ENCODE measurements at places on chromosomes 5 and 9.
A peak's percentile ranks its signal among the peaks of the same experiment; 100 is the strongest.

- peak; percentile 56 for DNase-seq
These were observed 21.1 kb upstream of the GAS1 start for GRCh38 chr9:86968258-86968920.

DNA sequence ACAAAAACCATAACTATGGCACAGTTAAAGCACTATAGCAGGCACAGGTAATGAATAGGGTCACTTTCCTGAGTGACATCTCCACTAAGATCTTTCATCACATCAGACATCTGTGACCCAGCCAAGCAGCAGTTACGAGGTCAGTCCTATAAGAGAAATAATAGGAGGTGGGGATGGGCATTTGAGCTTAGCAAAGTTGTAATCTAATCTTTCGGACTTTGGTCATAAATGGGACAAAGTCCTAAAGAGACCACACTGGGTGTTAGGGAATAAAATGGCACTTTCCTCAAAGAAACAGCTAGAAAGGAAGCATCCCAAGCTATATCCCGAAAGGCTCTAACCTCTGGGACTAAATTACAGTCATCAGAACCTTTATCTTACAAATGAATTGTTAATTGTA is 432.2 kb downstream of the PIK3R1 start:
- no peak for DNase-seq

DNA sequence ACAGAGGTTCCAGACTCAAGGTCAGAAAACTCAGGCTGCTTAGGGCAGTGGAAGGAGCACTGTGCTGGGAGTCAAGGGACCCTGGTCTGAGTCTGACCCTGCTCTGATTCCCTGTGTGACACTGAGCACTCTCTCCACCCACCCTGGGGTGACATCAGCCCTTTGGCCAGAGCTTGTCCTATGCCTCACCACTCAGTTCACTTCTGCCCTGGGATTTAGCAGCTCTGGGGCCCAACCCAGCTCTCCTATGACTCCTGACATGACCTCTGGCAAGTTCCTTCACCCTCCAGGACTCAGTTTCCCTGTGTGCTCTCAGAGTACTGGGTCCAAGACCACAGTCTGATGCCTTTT is 63.9 kb downstream of the FAM114A2 start:
- no peak for DNase-seq

GRCh38 chr9:114164191-114164794 is 9.0 kb downstream of the COL27A1 start:
- no peak for DNase-seq

DNA sequence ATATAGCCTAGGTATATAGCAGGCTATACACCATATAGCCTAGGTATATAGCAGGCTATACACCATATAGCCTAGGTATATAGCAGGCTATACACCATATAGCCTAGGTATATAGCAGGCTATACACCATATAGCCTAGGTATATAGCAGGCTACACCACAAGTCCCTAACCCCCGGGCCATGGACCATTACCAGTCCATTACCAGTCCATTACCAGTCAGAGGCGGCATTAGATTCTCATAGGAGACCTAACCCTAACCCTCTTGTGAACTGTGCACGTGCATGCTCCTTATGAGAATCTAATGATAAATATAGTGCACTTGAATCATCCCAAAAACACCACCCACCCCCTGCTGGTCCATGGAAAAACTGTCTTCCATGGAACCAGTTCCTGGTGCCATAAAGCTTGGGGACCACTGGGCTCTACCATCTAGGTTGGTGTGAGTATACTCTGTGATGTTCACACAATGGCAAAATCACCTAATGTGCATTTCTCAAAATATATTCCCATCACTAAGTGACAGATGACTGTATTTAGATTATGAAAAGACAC is 4.7 kb downstream of the PLIN2 start:
- no peak for DNase-seq

DNA sequence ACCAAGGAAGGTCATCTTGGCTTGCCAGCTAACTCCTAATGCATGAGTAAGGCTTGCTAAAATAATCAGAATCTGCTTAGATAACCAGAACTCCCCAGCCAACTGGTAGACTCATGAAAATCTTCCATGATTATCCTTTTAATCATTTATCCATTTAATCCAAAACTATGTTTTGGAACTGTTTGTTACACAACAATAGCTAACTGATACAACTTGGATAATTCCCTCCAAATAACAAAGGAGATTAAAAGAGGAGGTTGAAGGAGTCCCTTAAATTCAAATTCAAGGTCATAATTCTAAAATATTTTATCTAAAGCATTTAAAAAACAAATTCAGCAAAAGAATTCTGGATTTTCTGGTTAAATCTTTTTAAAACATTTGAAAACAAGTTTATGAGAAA is 222.1 kb downstream of the DEPDC1B start:
- no peak for DNase-seq

GRCh38 chr9:35962126-35962906 is 4.4 kb upstream of the OR2S2 start:
- DNase-seq, result peak; percentile 53

DNA sequence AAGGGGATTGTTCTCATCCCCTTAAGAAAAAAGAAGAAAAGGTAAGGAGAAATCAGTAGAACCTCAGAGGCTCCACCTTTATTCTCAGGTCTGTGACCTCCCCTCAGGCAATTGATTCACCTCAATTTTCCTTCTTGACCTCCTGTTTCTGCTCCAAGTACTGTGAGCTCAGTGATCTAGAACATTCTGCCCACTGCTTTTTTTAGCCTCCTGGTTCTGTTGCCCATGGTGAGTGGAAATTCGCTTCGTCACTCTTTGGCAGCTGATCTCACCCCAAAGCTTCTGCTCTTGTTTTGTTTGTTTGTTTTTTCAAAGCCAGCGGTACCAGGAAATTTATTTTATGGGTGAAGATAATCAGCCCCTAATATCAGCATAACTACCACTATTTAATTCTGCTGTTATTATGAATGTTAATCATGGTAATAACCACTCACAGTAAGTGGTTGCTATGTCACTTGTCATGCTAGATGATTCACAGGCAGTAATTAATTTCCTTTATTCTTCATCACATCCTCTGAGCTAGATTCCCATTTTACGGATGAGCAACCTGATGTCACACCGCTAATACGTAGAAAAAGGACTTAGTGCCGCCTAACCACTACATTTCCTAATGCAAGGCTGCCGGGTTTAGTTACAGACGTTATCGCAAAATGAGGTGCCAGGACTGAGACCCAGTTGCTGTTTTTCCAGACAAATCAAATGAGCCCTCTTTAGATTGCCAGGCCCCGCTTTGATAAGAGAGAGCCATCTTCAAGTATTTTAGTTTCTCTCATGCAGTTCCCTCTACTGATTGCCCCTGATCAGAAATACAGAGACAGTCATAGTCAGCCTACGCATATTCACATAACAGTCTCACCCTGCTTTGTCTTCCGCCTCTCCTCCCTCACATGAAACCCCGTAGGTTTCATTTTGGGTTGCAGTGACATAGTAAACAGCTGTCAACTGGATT is 78.2 kb downstream of the CYFIP2 start:
- no peak for DNase-seq

GRCh38 chr5:102666164-102666946 is 88.8 kb upstream of the PAM start:
- no peak for DNase-seq

DNA sequence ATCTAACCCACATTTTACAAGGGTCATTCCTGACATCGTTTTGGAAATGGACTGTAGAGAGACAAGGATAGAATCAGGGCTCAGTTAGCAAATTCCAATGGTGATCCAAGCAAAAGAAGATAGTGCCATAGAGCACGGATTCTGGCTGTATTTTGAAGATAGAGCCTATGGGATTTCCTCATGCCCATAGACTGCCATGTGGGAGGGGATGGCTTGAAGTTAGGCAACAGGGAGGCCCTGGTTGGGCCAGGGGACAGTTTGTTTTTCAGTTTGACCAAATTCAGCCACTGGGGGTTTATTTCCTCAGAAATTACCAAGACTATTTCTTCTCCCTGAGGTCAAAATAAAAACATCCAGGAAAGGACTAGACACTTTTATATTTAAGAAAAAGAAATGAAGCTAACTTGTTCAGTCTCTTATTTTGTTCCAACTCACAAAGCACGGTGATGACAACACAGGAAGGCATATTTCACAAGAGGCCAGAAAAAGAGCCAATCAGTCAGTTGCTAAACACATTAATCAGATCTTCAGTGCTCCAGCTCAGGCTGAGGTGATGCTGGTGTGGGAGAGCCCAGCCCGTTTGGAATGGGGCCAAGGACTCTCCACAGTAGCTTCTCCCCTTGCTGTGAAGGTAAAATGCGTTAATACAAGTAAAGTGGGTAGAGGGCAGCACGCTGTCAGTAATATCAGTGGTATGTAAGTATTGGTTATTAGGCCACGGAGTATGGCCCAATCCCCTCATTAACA is 4.4 kb upstream of the DCTN4 start:
- peak; percentile 61 for DNase-seq

GRCh38 chr9:121839726-121840500 is 188.5 kb downstream of the DAB2IP start:
- DNase-seq, result no peak

- DNase-seq, result no peak
These were observed 161.9 kb upstream of the OTULINL start for GRCh38 chr5:14419686-14420085.

DNA sequence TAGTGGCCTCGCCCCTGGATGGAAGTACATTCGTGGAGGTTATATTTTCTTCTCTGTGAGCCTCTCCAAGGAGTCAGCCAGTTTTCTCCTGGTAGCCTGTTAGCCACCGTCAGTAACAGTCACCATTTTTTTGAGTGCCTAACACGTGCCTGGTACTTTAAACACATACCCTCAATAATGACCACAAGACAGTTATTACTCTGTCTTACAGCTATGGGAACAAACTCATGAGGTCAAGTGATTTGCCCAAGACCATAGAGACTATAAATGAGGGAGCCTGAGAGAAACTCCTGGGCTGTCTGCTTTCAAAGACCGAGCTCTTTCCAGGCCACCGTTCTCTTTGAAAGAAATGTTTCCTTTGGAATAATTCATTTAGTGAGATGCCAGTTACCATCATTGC is 90.4 kb downstream of the PALM2AKAP2 start:
- no peak for DNase-seq

GRCh38 chr5:146112476-146112875 is 7.1 kb upstream of the PLAC8L1 start:
- DNase-seq, result no peak

DNA sequence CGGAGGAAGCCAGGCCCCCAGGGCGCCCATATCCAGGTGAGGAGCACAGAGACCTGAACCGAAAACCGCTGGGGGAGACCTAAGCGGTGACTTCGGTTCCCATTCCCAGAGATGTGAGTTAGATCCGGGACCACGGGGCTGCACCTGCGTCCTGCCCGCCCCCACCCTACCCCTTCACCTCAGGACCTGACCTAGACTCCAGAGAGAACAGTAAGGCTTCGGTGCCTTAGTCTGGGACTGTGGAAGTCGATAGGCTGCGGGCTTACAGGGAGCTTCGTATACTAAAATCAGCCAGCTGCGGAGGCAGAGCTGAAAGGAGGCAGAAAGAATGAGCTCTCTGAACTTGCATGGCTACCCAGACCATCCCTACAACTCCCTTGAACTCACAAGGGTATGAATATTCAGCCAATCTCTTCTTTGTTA is 518 bp upstream of the FAM13B start:
- DNase-seq, result no peak

GRCh38 chr9:107547303-107547702 is 57.7 kb upstream of the KLF4 start:
- no peak for DNase-seq

DNA sequence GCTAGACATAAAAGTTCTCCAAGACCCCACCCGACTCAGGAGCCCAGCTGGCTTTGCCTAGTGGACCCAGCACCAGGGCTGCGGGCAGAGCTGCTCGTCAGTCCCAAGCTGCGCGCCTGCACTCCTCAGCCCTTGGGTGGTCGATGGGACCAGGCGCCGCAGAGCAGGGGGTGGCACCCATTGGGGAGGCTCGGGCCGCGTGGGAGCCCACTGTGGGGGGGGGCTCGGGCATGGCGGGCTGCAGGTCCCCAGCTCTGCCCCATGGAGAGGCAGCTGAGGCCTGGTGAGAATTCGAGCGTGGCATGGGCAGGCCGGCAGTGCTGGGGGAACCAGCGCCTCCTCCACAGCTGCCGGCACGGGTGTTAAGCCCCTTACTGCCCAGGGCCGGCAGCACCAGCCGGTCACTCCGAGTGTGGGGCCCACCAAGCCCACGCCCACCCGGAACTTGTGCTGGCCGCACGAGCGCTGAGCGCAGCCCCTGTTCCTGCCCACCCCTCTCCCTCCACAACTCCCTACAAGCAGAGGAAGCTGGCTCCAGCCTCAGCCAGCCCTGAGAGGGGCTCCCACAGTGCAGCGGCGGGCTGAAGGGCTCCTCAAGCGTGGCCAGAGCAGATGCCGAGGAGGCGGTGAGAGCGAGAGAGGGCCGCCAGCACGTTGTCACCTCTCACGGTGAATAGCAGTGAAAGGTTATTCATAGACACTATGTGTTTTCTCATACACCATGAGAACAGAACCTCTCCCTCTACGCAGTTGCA is 54.9 kb downstream of the RAPGEF6 start:
- DNase-seq, result no peak

DNA sequence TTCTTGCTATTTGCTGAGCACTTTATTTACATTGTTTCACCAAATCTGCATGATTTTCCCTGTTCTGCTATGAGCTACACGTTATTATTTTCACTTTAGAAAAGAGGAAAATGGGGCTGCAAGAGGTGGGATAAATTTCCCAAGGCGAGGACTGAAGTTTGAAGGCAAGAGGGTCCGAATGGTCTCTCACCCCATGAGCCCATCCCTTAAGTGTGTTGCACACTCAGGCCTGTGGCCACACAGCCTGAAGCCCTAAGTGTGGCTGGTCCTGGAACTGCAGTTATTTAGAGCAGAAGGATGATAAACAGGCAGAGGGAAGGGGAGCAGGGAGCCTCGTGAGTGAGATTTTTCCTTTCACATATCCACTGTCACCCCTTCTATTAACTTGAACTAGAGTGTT is 7.8 kb downstream of the PDE8B start:
- DNase-seq, result no peak

DNA sequence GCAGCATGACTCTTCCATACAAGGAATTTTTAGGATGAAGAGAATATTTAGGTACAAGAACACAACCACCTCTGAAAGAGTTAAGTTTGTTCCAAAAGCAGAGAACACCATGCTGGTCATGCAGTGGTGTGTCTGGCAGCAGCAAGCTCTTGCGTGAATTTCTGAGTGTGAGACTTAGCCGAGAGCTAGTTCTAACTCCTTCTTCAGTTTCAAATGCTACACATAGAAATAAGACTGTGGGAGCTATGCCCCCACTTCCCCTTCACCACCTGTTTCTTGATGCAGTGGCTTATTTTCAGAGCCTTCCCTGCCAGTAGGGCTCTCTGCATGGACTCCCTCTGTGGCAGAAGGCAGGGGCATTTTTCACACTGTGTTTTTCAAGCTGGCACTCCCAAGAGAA is 122.9 kb upstream of the ZNF366 start:
- DNase-seq, result no peak

GRCh38 chr5:15501091-15501791 is 1.3 kb downstream of the FBXL7 start:
- peak; percentile 88 for DNase-seq
